ELR (cell line): ENCODE measurements at places on chromosomes 1 and 21.

GRCh38 chr1:89631816-89632656, 884 bp upstream of the LRRC8C start:
- DNase-seq, result peak; percentile 17

- peak; percentile 53 for DNase-seq
Observed at GRCh38 chr1:92461364-92462097, 25.2 kb downstream of the GFI1 start.

DNA sequence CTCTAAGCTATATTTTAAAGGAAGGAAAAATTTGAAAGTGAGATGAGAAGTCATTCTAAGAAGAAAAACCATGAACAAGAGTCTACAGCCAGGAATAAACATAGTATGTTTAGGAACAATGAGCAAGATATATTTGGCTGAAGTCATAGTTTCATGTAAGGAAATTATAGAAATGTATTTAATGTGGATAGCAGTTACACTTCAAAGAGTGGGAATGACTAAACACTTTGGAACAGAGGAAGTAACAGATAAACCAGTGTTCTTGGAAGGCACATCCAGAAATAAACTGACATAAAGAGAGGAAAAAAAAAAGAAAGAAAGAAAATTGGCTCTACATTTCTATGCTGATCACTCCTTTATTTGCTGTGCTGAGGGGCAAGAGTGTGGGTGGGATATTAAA, 18.0 kb downstream of the C8A start:
- peak; percentile 30 for DNase-seq

- peak; percentile 47 for DNase-seq
Observed at GRCh38 chr1:50438945-50439344, 15.7 kb upstream of the DMRTA2 start.

DNA sequence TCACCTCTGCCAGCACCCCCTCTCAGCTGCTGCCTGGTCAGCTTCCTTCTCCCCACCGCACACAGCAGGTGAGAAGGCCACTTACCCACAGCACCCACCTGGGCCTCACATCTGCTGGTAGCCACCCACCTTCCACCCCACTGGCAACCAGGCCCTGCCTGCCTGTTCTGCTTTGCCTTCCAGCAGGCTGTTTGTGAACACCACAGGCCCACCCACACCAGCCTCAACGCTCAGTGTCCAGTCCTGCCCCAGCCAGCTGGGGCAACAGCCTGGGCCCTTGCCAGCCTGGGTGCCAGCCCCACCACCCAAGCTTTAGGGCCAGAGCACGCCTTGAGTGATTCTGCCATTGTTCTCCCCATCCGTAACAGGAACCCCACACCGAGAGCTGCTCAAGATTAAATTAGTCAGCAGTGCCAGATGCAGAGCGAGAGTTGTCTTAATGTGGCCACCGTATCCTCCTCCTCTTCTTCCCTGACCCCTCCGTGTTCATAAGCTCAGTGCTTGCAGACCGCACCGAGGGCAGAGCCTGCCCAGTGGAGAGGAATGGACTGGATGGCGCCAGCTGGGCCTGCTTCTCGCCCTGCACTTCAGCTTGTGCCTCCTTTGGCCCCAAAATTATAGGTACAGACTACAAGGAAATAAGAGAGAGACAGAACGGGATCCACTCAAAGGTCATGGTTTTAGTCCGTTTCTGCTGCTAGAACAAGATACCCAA, 120.3 kb upstream of the COL6A1 start:
- DNase-seq, result no peak

GRCh38 chr21:31945546-31945945, 72.7 kb downstream of the HUNK start:
- DNase-seq, result no peak

DNA sequence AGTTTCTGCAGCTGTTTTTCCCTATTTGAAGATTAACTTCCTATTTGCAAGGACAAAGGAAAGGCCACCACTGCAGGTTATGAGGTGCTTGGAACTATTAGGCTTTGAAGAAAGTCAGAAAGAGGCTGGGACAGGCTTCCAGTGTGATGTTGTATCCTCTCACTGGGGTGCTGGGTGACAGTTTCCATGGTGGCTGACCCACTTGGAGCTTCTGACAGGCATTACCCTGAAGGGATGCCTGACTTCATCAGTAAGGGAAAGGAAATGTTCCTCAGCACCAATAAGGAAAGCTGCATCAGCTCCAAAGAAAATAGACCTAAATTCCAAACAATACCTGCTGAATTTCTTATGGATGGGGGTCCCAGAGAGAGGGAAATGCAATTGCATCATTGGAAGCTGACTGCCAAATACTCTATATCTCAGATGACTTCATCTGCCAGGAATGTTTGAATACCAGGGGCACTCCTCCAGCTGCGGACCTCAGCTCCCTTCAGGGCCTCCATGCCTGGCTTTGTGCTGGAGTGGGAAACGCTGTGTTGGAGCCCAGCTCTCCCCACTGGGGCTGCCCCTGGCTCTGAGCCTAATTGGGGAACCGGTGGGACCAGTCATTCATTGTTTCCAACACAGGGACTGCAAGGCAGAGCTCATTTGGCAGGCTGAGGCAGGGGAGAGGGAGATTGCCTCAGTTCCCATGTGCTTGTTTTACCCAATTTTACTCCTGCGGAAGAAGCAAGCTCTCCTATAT, 76.6 kb downstream of the RGL1 start:
- DNase-seq, result peak; percentile 88

DNA sequence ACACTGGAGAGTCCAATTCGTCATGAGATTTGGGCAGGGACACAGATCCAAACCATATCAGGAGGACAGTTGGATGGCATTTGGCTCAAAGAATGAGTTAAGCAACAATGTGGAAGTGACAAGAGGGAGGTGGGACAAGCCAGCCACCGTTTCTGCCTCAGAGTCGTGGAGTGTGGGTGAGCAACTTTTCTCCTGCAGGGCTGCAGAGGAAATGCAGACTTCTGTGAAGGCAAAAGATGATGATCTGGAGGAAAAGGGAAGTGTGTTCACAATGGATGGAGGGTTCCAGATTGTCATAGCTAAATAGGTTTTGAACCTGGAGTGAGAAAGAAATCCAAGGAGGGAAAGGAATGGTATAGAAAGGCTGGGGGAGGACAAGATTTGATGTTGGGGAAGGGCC, 16.4 kb upstream of the KANK4 start:
- no peak for DNase-seq

DNA sequence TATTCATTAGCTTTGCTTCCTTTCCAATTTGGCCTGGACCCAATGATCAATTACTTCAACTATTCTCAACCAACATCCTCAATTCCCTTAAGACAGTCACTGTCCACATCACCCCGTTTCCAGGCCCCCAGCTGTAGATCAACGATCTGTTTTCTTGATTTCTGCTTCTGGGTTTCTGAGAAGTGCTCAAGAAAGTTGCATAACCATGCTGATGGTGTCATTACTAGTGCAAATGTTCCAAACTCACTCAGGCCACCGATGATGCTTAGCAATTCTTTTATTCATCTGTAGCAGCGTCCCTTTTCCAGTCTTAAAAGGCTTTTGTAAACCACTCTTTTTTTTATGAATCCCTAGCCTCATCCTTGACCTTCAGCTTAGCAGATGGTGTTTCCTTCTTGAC, 155.8 kb upstream of the PTGFR start:
- no peak for DNase-seq

DNA sequence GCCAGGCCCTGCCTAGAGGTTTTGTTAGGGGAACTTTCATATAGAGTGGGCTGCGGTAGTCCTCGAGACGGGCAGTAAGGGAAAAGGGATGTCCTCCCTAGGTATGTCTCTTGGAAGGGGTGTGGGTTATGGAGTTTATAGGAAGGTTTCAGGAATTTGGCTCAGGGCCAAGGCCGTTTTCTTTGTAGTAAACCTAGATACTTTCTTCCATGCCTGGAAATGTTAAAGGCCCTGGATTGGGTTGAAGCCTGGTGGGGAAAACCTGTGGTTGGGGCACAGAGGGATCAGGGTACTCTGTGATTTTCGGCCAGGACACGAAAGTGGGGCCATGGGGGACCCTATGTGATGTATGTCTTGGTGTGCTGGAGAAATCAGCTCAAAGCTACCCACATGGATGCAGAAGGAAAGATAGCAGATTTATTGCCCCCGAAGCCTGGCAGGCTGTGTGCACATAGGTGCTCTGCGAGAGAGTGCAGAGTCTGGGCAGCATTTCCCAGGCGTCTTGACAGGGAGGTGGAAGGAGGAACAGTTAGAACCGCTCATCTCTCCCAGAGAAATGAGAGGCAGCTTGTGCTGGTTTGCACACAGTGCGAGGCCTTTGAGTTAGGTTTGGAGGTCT, 1.7 kb downstream of the SNAP47 start:
- no peak for DNase-seq

DNA sequence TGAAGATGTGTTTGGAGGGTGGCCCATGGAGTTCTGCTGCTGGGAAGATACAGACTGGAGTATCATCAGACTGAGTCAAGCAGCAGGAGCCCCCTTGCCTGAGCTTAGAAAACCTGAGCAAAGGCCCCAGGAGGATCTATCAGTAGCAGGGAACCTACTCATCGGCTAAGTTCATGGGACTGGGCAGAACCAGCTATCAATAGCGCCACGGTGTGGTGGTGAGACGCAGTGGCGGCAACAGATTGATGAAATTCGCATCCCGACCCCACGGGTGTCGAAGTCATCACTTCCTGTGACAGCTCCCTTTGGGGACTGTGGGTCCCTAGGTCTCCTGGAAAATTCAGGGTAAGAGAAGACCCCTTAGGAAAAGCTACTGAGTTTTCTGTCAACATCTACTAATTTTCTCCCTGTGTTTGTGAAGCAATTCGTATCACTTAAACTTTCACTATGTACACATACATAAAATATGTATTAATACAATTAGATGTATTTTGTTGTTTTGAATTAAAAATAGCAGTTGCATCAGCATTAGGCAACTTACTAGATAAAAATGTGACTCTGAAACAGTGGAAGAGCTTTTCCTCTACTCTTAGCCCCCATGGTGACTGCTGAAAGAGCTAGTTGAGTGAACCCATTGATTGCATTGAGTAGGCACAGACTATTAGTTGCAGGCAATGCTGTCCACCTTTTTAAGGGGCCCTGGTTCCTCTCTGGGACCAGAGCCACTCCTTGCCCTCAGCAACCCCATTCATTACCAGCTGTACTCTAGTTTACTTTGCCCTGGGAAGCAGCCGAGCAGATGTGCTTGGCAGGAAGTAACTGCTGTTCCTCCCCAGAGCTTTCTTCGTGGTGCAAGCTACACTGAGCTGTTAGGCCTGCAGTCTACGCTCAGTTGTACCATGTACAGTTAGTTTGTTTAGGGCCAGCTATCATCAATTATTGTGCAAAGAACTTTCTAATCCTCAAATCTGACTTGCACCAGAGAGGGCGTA, 7.3 kb upstream of the CACNA1S start:
- peak; percentile 64 for DNase-seq

- DNase-seq, result peak; percentile 10
Observed at GRCh38 chr1:160030657-160031364, 979 bp downstream of the PIGM start.

GRCh38 chr1:95723346-95723745, 489.3 kb downstream of the RWDD3 start:
- no peak for DNase-seq
